ENCODE measurements at places on chromosomes 16 and 17.

DNA sequence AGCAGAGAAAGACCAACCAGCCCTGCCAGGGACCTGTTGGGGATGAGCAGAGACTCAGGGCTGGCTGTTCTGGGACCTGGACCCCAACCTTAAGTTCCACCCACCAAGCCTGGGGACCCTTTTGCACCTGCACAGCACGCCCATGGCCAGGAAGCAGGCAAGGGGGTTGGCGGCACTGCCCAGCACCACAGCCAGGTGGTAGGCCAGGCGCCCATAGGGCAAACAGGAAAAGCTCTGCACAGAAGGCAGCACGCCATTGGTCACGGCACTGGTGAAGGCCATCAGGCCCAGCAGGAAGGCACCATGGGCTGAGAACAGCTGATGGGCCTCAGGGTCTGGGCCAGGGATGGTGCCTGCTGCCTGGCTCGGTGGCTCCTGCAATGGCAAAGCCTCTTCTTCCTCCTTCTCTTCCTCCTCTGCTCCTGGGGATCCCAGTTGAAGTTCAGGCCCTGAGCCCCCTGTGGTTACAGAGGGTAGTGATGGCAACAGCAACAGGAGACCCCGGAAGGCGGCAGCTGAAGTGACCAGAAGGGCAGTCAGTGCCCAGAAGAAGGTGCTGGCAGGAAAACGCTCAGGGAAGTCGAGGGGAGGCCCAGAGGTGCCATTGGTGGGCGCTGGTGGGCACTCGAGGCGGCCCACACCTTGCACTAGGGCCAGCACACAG is 1.7 kb downstream of the SLC52A1 start:
- no peak for DNase-seq

DNA sequence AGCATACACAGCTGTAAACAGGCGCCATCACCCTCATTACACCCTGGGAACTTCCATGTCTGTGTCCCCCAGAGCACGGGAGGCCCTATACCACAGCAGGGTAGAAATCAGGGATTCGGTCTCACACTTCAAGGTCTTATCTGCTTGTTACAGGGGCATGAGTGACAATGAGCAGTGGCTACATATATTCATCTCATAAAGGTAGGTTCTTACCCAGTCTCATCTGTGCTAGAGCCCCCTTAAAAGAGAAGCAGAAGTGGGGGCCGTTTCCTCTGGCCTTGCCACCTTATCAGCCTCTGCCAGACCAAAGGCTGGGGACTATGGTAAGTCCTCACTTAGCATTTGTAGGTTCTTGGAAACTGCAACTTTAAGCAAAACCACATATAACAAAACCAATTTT is 46.5 kb downstream of the IRX5 start:
- DNase-seq: no peak

GRCh38 chr17:73396431-73397277 is 84.9 kb upstream of the CDC42EP4 start:
- DNase-seq: no peak

DNA sequence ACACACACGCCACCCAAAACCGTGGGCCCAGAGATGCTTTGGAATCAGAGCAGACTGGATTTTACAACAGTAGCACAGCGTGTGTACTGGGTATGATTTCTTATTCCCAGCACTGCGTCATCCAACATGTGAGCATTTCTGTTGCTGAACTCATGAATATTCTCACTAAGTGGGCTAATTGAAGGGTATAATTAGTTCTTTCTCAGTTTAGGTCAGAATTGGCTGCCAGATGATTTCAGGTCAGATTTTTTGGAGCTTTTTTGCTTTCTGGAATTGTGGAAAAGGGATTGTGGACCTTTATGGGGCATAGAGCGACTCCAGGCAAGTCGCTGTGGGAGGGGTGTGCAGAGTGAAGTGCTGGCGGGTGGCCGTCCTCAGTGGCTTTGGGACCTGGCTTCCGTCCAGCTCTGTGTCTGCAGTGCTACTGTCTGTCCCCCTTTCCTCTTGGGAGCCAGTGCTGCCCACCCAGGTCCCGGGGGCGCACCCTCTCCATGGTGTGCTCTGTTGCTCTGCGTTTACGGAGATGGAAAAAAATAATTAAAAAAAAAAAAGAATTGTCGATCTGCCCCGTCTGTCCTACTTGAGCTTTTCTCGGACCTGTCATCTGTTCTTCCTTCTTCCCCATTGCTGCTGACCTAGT is 25.0 kb downstream of the FOXK2 start:
- no peak for DNase-seq
